ENCODE measurements at places on chromosomes 5 and 9.

DNA sequence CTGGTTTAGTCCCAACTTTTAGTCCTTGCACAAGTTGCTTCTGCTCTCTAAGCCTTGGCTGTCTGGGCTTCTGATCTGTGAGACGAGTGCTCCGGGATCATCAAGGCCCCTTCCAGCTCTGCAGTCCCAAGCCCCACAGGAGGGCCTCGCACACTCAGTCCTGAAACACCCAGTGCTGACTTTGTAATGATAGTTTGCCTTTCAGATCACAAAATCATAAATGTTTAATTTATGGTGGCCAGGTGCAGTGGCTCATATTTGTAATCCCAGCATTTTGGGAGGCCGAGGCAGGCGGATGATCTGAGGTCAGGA, 95.9 kb upstream of the SLC25A48 start:
- no peak for DNase-seq

DNA sequence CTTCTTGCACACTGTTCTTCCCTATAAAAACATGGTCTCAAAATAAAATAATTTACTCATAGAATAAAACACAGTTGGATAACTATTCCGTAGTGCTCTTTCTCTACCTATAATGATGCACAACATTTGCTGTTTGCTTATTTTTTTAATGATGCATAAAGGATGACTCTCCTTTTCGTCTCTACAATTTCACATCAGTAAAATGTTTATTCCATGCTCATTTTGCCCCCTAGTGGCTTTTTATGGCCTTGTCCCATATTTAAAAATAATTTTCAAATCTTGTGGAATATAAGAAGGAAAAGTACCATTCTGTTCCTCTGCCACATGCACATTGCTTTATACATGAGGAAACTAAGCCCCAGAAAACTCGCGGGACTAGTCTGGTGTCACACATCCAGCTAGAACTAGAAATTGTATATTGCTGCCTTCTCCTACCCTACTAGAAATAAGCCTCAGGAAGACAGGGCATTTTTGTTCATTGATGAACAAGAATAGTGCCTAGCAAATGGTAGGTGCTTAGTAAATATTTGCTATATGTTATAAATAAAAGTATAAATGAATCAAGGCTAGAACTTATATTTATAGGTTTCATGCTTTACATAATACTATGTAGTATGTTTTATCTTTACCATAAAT, 12.7 kb downstream of the KCTD16 start:
- peak; percentile 61 for DNase-seq

DNA sequence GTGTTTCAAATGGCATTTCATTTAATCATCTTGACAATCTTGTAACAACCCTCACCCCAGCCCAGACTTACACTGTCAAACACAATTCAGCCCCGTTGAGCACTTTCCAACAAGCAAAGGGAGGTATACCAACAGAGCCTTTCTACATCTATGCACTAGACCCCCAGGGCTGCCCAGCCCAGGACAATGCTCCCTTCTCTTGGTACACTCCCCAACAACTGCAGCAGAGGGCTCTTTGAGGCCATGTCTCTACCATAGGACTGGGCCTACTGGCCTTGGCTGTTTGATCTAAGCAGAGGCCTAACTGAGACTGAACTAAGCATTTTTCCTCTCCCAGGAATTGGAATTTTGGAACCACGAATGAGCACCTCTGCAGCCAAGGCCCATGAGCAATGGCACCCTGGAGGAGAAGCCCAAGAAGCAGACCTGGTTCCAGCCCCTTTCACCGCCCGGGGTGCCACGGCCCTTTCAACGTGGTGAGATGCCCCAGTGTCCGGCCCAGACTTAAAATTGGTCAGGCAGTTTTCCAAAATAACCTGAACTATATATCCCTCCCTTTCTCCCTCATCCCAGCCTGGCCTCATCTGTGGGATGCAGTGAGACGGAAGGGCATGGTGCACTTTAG, 43.6 kb downstream of the B4GALT1 start:
- DNase-seq: no peak

GRCh38 chr9:113156880-113157279, 6.1 kb downstream of the SLC31A2 start:
- no peak for DNase-seq

DNA sequence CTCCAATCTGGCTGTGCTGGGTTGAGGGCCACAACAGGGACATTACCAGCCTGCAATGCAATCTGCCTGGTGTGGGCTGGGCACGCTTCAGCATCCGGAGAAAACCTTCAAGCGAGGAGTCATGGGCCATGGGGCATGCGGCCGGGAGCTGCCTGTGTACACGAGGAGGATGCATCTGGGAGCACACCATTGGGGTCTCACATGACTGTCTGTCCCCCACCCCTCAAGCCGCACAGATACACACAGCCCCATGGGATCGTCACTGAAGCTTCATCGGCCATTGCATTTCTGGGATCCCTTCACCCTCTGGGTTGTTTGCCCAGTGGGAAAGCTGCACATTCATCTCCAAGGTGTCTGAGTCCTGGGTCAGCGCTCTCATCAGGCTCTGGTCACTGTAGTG, 9.9 kb downstream of the LCN1 start:
- no peak for DNase-seq

- DNase-seq: peak; percentile 32
Observed at GRCh38 chr5:107361945-107362344, 308.8 kb downstream of the EFNA5 start.

- no peak for DNase-seq
Observed at GRCh38 chr5:127758766-127759283, 55.6 kb downstream of the CCDC192 start.

DNA sequence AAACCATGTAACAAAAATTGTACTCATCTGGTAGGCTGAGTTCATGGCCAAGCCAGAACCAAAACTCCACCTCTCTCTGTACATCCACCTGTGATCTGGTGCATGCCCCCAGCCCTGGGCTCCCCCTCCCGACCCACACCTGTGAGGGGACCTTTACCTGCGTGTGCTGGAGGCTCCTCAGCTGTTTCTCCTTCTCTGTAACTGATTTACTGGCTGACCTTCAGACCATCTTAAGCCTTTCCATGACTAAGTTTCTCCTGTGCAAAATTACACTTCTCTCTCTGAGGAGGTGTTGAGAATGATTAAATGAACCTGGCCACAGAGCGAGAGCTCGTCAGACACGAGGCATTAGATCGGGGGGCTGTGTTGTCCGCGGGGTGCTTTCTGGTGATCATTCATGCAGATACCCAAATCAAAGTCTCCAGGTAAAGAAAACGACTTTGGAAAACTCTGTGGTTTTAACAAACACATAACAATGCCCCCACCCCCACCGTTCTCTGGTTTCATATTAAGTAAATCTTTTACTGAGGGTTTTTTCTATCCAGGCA, 136.4 kb downstream of the SEMA5A start:
- no peak for DNase-seq

GRCh38 chr9:93826209-93826608, 128.9 kb downstream of the BARX1 start:
- DNase-seq: no peak

DNA sequence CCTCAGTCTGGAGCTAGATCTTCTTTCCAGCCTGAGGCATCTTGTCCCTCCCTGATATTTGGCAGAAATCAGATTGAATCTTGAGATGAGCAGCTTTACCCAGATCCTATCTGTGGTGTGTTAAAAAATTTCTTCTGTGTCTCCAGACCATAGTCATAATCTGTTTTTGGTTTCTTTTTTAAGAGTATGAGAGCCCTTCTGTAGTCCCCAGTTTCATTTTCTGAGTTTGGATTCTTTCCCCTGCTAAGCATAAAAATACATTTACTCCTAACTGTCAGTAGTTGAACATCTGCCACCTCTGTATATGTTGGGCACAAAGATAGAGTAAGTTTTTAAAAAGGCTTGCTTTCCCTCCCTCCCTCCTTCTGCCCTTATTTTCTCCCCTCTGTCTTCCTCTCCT, 137.7 kb downstream of the CNTLN start:
- no peak for DNase-seq

- no peak for DNase-seq
Observed at GRCh38 chr9:34659592-34660253, 2.7 kb downstream of the CCL27 start.

DNA sequence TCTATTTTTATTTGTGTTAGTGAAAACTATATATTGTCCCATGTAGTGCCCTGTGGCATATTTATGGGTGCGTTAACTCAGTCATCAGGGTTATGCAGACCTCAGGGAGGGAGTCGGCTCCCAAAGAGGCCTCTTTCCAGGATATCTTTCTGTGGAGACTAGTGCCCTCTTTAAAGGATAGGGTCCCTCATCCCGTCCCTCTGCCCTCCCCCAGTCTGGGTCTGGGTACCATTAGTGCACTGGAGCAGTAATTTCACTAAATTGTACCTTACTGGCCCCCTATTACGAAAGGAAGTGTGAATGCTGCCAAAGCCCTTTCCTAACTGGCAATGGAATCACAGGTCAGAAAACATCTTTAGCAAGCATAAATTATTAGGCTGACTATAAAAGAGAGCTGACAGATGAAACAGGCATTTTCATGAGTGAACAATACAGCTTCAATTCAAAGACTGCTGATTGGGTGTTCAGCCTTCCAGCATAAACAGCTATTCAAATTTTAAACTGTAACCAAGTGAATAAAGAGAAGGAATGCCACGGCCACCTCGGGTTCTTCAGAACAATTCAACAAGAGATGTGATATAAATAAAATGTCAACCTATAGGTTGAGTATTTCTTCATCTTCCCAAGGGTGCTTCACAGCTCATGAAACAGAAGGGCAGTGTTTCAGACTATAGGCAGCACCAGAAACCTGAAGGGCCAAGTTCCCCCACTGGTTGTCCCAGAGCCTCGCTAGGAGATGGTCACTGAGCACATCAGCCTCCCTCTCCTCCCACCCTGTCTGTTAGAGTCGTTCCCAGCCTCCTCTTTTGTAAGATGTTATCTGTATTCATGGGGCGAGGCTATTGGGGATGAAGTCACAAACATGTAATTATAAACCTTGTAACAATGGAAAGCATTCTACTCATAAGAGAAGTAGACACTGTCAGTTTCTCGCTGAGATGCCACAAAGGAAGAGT, 318.7 kb downstream of the TMEM161B start:
- no peak for DNase-seq

DNA sequence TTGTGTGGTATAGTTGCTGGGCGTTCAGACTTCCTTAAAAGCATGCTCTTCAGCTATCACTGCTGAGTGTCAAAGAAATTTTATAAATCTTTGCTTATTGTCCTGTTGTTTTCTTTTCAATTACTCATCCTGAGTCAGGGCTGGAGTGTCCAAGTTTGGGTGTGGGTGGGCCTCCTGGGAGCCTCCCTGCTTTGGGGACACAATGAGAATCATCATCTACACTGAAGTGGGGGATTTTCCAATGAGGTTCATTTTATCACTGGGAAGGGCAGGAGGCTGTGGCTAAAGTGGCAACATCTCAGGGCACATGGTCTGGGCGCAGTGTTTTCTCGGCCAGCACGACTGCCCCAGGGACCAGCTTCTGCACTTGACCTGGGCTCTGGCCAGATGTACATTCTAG, 19.5 kb downstream of the GFPT2 start:
- DNase-seq: peak; percentile 80

- peak; percentile 9 for DNase-seq
Observed at GRCh38 chr5:9387879-9388278, 158.0 kb downstream of the SEMA5A start.

DNA sequence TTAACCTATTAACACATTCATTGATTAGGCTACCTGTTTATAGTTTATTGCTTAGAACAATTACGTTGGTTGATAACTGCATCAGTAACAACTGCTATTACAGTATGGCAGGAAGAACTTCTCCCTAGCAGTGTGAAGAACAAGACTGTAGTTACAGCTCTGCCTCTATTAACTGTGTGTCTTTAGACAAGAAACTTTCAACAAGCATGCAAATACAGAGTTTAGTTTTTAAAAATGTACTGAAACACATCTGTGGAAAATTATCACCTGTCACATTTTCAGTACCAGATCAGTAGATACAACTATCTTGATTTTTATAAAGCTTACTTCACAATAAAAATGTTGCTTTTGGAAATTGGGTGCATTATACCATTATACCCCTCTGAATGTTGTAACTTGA, 22.2 kb downstream of the ELL2 start:
- DNase-seq: no peak

DNA sequence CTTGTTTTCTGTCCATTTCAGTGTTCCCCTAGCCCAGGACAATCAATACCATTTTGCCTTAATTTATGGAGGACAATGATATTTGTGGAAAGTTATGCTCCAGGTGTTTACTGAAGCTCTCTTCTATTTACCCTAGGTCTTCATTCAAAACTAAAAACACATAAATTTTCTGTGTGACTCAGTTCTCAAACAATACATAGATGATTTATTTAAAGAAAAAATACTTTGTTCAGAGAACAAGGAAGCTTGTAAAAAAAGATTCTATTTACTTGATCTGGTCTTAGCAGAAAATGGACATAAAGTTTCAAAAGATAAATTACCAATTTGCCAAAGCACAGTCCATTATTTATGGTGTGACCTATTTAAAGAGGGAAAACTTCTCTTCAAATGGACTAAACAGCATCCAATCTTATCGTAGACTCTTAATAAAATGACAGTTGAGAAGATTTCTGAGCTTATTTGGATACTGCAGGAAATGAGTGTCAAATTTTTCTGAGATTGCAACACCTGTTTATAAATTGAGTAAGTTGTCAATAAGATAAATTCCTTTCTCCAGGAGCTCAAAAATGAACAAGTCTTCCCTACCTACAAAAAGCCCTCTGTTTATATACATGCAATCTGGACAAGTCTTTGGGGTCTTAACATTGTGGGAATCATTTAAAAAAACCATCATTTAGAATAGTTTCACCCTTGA, 627.2 kb downstream of the PSAT1 start:
- no peak for DNase-seq

- DNase-seq: no peak
Observed at GRCh38 chr5:149503006-149503405, 48.2 kb downstream of the CSNK1A1 start.

DNA sequence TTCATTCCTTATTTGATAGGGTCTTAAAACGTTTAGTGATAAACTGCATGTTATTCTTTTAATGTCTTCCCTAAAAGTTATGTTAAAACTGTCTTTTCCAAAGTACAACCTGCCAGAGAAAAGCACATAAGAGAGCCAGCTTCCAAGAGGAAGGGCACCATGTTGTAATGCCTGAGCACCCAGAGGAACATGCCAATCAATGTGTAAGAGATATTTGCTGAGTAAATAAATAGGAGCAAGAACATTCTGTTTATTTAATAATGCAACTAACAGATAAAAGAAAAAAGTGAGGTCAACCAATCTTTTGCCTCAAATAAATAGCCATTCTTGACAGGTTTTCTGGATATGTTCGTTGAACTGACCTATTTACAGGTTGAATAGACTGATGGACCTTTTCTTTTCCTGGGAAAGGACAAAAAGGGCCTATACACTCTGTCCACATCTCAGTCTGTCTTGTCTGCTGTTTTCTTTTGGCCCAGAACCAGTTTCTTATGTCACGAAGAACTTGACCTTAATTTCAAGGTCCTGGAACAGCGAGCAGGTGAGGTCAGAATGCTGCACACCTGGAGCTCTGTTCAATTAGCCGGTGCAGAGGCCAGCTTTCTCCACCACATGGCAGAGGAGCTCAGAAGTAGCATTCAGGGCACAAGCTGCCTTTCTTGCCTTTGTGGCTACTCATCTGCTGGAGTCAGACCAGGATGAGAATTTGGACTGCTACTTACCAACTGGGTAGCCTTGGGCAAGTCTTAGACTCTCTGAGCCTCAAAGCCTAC, 77.7 kb downstream of the PLCXD3 start:
- no peak for DNase-seq

All from fibroblast of skin of right biceps (primary cell).